Cerebellum (tissue), 4 donors: ENCODE measurements at places on chromosomes 7 and 10.
A peak's percentile ranks its signal among the peaks of the same experiment; 100 is the strongest.

DNA sequence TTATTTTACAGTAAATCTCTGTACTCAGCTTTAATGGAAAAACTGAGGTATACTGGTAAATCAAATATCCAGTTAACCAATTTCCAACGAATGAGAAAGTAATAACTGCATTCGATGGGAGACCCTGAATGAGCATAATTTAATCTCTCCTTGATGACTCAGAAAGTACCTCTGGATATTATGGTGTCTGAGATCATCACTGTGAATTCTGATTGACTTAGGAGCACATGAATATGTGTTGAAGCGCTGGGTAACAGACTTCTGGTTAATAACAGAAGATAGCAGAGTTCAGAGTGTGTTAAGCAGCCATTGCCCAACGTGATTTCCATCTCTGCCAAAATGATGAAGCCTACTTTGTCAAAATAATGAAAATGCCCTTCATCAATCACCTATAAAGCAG, 116.6 kb downstream of the NRP1 start:
- no peak for DNase-seq

GRCh38 chr7:52017802-52018679, 701.4 kb upstream of the COBL start:
- DNase-seq, result no peak

GRCh38 chr7:93117852-93118530, at the start of gene SAMD9:
Gene SAMD9 (minus strand): TSS chr7:93117979. CDS start chr7:93106097, 11,882 bp downstream.
- peak; percentile 1 for DNase-seq

- no peak for DNase-seq
Measured at GRCh38 chr7:106376026-106376799, 91.4 kb upstream of the NAMPT start.

GRCh38 chr7:86706406-86706805, 62.7 kb downstream of the GRM3 start:
- no peak for DNase-seq

GRCh38 chr7:2354939-2355704, 495 bp downstream of the EIF3B start:
- no peak for DNase-seq

- DNase-seq, result no peak
Measured at GRCh38 chr7:47571331-47572093, 10.4 kb downstream of the TNS3 start.
